Frontal cortex (tissue), 4 donors: ENCODE measurements at places on chromosomes 11 and 22.

- DNase-seq = no peak
These were observed 888.5 kb downstream of the NTM start for GRCh38 chr11:132258875-132259274.

DNA sequence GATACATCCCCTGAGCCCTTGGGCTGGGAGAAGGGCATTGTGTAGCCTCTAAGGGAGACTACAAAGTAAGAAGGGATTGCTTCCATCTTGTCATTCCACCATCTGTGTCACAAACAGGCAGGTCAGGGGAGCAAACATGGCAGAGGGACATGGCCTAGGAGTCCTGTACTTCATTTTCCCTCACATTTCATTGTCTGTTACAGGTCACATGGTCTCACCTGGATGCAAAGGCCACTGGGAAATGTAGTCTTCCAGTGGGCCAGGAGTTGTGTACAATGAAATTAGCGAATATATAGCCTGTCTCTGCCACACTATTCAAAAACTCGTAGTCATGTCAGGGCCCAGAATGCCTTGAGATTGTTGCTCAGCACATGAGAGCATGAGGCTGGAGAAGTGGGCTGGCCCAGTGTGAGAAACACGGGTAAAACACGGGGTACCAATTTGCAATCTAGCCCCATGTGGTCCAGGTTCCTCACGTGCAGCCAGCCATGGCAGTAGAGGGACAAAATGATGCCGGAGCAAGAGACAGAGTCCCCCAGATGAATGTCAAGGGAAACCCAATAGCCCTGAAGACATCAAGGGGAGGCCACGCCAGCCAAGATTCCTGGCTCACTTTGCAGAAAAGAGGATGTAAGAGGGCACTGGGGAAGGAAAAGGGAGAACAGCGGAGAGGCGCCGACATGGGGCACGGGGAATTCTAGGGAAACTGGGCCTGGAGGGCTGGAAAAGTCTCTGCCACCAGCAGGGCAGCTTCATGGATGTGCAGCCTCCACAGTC, 47.7 kb upstream of the EMID1 start:
- DNase-seq = no peak

DNA sequence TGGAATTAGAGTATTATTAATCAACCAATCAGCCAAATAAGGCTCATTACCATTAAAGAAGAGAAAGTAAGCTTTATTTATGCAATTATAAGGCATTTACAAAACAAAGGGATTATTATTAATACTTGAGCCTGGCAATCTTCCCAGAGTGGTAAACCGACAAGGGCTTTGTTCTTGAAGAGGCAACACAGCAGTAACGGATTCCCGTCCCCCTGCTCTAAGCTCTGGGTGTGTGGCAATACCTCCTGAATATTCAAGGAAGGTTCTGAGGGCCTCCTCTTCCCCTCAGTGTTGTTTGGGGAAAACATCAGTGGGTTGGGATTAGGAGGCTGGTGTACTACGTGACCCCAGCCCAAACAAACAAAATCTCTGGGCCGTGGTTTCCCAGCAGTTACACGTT, 176.5 kb downstream of the TENM4 start:
- DNase-seq = no peak

- DNase-seq = no peak
These were observed 37.6 kb upstream of the GRAMD1B start for GRCh38 chr11:123392431-123392830.

- no peak for DNase-seq
These were observed 11.8 kb downstream of the IL10RA start for GRCh38 chr11:117997823-117998579.

DNA sequence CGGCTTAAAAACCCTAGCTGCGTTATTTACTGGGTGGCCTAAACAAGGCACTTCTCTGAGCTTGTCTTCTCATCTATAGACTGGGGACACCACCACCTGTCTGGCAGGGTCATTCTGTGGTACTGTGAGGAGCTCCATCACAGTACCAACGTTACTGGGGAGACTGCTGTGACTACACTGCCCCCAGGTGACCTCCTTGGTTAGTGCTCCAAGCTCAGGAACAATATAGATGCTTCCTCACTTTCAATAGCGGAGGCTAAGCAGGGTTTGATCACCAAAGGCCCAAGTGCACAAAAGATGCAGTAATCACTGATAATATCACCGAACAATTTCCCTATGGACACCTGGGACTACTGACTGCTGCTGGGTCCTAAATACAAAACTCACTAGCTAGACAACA, 18.8 kb downstream of the PRPF19 start:
- no peak for DNase-seq

GRCh38 chr11:73275381-73275750, 3.2 kb downstream of the P2RY6 start:
- DNase-seq = no peak

DNA sequence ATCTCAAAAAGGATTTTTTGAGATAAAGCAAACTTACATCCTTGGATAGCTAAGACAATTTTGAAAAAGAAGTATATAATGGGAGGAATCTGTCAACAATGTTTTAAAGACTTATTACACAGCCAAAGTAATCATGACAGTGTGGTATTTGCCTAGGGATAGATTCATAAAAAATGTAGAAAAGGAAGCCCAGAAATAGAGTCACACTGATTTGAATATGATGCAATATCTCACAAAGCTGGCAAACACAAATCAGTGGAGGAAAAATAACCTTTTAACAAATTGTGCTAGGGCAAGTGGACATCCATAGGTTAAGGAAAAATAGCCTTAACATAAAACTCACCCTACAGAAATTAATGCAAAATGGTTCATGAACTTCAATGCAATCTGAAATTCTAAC, 6.0 kb downstream of the XKR3 start:
- DNase-seq = no peak

DNA sequence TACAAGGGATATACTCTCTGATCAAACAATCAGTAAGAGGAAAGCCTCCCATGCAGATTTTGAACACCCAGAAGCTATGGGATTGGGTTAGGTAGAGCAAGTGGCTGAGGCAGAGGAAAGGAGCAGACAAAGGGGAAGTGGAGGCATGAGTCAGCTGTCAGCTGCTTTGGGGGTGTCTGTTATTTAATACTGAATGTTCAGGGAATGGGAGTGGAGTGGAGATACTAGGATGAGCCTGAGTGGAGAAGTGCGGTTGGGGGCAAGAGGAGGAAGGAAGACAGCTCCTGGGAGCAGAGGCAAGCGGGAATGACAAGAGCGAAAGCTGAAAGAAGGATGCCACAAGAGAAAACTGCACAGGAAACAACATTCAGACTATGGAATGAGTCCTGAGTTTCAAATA, 22.7 kb upstream of the TMPRSS5 start:
- no peak for DNase-seq

DNA sequence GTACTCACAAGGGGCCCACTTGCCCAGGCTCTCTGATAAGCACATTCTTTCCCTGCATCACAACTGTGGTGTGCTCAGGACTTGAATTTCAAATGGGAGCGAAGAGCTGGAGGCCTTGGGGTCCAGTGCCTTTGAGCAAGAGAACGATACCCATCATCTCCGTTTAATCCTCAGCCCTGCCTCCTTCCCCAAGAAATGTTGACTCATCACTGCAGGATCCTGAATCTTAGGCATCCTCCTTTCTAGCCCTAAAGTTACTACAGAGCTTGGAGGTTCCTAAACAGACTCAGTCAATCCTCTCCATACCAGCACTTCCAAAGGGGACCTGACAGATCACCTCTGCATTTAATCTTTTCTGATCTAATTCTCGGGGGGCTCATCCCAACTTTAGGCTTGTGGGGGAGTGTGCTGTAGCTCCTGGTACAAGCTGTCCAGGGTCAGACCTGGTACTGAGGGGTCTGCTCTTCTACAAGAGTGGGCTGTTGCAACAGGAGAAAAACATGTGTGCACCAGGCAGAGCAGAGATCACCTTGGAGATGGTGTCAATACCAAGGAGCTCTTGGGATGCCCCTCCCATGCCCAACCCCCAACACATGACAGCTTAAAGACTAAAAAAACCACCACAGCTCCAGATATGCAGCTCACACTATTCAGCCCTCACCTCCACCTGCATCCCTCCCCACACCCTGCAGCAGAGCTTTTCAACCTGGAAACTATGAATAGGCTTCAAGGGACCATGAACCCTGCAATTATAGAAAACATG, 3.9 kb upstream of the PRG2 start:
- DNase-seq = no peak

- DNase-seq = no peak
These were observed 69.0 kb upstream of the SHISAL1 start for GRCh38 chr22:44381761-44382115.

GRCh38 chr11:69981119-69981784, 96.9 kb upstream of the ANO1 start:
- no peak for DNase-seq

- no peak for DNase-seq
These were observed 568 bp upstream of the CSF2RB start for GRCh38 chr22:36912694-36913426.

DNA sequence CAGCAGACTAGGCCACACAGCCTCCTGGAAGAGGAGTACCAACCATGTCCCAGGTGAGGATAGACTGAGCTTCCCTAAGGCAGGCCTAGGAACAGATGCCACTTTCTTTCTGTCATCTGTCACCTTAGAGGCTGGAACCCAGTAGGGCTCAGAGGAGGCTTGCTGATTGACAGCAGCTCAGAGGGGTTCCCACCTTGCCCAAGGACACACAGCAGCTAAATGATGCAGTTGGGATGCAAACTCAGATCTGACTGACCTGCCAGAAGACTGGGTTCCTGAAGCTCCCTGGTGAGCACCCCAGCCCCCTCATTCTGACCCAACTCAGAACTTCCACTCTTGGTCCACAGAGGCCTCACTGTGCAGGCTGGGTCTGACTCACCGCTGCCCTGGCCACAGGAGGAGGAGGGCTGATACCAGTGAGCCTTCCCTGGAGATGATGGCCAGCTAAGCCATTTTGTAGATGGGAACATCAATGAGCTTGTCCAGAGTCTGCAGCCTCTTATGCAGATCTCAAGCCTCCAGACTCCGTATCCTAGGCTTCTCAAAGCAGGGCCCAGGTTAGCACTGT, 14.0 kb downstream of the CAPN5 start:
- no peak for DNase-seq

GRCh38 chr11:123218451-123218850, 23.4 kb upstream of the CLMP start:
- no peak for DNase-seq

DNA sequence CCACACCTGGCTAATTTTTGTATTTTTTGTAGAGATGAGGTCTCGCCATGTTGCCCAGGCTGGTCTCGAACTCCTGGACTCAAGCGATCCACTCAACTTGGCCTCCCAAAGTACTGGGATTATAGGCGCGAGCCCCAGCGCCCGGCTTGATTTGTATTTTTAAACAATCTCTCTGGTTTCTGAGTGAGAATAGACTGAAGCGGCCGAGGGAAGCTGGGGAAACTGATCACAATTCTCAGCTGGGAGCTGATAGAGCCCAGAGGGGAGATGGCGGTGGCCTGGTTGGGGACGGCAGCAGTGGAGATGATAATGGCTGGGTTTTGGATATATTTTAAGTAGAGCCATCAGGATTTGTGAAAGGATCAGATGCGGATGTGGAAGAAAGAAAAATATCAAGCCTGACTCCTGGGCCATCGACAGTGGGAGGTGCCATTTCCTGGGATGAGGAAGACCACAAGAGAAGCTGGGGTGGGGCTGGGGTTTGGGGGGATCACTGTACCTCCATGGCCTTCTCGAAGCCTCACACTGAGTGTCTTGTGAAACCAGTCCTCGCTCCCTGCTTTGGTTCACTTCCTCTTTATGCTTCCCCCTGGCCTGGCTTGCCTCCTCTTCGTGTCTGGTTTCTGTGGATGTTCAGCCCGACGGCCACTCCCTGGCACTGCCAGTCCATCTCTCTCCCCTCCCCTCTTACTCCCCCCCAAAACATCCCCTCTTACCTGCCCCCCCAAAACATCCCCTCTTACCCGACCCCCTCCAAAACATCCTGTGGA, 51.9 kb downstream of the IGLL1 start:
- no peak for DNase-seq

DNA sequence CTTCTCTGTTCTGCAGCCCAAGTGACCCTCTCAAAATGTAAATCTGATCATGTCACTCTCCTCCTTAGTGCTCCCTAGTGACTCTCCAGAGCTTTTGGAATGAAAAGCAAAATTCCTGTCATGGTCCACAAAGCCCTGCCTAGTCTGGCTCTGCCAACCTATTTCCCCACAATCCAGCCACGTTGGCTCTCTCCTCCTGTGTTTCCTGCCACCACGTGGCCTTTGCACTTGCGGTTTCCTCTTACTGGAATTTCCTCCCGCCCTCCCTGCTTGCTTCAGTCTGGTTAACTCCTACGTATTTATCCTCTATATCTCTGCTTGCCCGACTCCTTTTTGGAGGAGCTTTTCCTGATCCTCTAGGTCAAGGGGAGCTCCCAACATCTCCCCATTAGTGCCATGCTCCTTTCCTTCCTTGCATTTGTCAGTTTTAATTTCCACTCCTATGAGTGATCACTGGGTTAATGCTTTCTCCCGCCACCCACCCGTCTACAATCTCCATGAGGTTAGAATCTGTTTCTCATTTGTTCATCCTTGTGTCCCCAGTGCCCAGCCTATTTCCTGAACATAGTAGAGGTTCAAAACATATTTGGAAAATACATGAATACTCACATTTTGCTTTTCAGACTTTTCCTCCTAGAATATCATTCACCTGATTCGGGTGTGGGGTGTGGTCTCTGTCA, 11.5 kb downstream of the NNMT start:
- DNase-seq = no peak

- DNase-seq = no peak
These were observed 140.8 kb downstream of the PKNOX2 start for GRCh38 chr11:125305345-125305744.

GRCh38 chr11:103648670-103649400, 387.6 kb upstream of the DDI1 start:
- no peak for DNase-seq

- DNase-seq = no peak
These were observed 12.7 kb downstream of the TMEM41B start for GRCh38 chr11:9301720-9302119.

GRCh38 chr11:95831198-95831883, 41.0 kb downstream of the CEP57 start:
- DNase-seq = no peak

DNA sequence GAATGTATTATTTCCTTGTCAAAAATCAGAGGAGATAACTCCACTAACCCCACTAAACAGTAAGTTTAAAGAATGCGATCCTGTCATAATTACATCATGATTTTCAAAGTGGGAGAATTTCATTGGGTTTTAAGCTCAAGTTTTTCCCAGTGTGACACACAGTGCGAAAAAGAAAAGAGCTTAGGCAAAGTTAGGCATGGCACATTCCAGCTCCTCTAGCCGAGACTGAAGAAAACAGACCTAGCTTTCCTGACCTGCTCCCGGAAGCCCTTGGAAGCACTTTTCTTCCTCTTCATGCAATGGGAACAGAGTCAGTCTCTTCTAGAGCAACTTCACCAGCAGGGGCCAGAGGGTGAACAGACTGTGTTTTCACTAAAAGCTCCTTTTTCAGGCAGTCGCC, 76.6 kb upstream of the AKIP1 start:
- no peak for DNase-seq

- DNase-seq = no peak
These were observed 26.5 kb downstream of the CTTN start for GRCh38 chr11:70424765-70425344.

- no peak for DNase-seq
These were observed 16.9 kb upstream of the TCF20 start for GRCh38 chr22:42287174-42287890.
